MG63 (cell line): ENCODE measurements at places on chromosomes 12 and 14.
A peak's percentile ranks its signal among the peaks of the same experiment; 100 is the strongest.

DNA sequence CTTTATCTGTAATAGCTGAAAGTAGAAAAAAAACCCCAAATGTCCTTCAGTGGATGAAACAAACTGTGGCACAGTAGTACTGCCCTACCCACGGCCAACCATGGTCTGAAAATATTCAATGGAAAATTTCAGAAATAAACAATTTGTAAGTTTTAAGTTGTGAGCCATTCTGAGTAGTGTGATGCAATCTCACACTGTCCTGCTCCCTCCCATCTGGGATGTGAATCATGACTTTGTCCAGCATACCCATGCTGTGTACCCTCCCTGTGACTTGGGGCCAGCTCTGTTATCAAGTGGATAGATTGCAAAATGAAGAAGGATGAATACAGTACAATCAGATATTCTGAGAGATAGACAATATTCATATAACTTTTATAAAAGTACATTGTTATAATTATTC lies 106.2 kb downstream of the SMOC1 start:
- DNase-seq: no peak

DNA sequence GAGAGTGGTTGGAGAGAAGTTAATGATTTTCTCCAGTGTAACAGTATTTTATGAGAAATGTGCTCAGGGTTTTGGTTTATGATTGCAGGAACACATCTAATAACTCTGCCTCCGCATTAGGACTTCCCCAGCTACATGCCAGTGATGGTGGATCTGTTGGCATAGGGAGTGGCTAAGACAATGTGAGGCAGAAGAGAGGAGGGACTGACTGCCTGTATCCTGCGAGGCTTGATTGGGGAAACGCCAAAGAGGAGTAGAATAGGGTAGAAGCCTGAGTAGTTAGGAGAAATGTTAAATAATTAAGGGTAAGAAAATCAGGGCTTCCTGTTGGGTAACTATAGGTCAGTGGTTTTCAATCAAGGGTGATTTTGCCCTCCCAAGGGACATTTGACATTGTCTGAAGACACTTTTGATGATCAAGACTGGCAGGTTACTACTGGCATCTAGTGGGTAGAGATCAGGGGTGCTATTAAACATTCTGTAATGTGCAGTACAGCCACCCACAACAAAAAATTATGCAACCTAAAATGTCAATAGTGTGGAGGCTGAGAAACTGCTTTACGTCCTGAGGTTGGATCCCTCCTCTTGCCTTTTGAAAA lies 12.8 kb downstream of the TDG start:
- no peak for DNase-seq

DNA sequence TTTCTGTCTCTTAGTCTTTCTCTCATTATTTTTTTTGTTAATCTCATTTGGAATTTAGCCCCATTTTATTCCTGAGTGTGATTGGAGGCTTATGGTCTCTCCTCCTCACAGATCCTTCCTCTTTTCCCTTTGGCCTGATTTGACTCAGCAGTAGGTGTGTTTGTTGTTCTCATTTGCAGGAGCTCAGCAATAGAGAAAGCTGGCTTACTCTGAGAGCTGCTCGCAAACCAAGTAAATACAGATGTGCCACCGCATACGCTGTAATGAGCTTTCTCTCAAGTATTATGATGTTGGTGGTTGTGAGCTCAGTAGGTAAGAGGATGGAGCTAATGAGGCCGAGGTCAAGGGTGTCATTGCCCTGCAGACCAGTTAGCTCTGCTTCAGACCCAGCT lies 206.5 kb downstream of the ETV6 start:
- DNase-seq: no peak

DNA sequence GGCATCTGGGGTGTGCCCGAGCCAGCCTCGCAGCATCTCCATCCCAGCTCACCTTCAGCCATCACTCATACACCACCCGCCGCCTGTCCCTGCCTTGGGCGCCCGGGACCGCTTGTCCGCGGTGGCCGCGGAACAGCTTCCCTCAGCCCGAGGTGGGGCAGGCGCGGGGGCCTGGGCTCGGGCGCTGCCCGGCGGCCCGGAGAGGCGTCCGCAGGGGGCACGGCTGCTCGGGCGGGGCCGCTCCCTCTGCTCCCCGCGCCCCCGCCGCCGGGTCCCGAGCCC lies 430 bp downstream of the SLC41A2 start:
- peak; percentile 7 for DNase-seq
